ENCODE measurements at places on chromosomes 5 and 9.

DNA sequence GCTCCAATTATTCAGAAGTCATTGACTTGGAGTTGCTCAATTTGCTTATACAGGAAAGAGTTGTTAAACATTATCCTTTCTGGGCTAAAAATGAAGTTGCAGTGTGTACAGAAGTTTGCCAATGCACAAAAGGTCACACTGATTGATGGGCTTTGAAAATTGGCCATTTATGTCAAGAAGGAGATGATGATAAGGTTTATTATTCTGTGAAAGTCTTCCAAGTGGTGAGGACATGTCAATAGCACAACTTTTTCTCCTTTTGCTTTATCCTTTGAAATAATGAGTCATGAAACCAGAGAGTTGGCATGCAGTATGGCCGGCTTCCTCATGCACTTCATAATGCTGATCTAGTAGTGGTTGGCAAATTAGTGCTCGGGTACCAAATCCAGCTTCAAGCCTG is 848.5 kb upstream of the WWC1 start:
- DNase-seq = no peak

DNA sequence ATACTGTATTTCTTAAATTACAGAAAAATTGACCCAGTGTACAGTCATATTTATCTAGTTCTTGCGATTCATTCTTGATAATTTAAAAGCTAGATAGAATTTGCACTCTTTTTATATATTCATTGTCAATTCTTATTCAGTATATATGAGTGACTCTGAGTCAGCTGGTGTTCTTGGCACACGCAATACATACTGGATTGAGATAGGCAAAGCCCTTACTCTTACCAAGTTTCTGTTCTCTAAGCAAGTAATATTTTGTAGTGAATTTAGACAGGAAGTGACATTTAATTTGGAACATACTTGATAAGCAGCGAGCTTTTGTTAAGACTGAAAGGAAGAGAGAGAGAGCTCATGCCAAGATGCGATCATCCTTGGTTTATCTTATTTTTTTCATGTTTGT is 57.7 kb downstream of the GPBP1 start:
- no peak for DNase-seq

GRCh38 chr5:177453852-177454396 is 7.3 kb downstream of the PRR7 start:
- no peak for DNase-seq

DNA sequence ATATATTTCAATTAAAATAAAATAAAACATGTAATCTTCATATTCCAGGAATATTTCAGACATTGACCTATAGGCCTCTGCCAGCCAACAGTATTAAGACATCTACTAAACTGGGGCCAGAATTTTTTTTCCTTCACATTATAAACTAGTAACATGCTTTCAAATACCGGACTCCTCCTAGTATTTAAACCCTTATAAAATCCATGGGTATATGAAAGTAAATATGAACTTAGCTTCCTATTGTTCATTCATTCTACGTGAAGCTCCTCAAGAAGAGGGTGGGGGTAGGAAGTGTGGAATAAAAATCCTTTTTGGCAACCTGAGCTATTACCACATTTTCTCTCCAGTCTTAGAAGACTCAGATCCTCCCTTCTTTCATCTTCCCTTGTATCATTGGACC is 16.4 kb downstream of the SEMA5A start:
- no peak for DNase-seq

DNA sequence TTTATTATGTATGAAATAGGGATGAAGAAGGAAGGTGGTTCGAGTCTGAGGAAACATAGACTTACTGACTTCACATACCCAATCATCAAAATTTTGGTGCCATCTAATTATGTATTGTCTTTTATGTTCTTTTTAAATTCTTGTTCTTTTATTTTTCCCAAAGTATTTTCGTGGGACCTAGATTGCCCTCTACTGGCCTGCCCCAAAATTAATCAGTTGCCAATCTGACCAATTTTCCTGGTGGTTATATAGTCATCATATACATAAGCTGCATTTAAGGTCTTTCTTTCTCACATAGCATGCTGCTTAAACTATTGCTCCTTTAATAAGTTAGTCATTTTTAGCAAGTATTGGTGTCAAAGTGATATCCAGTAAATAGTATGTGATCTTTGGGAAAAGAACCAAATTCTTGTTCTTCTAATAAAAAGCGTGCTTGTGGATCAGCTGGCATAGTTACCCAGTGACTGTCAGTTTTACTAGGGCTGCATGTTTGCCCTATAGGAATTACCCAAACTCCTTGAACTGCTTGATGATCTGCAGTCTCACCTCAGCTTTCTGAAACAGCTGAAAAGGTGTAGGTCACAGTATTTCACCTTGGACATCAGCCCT is 223.5 kb downstream of the SH3GL2 start:
- DNase-seq = peak; percentile 4

- no peak for DNase-seq
Measured at GRCh38 chr9:2387166-2387565, 234.4 kb upstream of the VLDLR start.

- no peak for DNase-seq
Measured at GRCh38 chr9:126463426-126463825, 136.8 kb downstream of the MVB12B start.

- no peak for DNase-seq
Measured at GRCh38 chr5:115487168-115487567, 57.4 kb downstream of the FEM1C start.

GRCh38 chr5:172109749-172110148 is 78.3 kb downstream of the STK10 start:
- no peak for DNase-seq

GRCh38 chr9:8867148-8867547 is 1067.6 kb upstream of the DMAC1 start:
- no peak for DNase-seq

DNA sequence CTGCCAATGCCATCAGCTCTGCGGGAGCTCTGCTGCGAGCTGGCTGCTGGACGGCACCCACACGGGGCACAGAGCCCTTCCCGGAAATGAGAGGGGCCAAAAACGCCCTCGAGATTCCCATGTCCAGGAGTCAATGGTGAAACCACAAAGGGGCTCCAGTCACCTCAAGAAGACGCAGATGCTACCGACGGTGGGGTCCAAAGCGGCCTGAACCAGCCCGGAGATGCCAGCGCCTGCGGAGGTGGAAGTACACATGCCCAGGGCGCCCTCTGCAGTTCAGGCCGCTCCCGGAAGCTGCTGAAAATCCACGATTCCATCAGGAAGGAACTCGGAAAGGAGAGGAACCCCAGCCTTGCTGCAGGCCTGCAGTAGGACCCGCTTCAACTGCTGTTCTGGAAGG is 82.4 kb upstream of the SELENOP start:
- no peak for DNase-seq

DNA sequence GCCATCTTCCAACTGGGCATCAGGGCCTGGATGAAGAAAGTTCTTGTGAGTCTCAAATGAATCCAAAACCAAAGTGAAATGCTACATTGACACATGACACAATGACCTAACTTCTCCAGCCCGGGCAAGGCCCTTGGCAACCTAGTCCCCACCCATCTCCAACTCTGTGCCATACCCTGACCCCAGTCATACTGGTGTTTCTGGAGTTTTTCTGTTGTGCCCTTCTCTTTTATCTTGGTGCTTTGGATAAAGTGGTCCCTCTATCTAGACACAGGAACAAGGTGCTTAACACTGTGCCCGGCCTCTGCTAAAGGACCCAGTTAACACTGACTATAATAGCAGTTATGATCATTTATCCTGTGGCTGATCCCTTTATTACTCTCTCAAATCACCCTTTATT is 149.8 kb downstream of the GRIA1 start:
- DNase-seq = no peak

GRCh38 chr5:157458835-157459234 is 1.2 kb upstream of the NIPAL4 start:
- DNase-seq = no peak

- no peak for DNase-seq
Measured at GRCh38 chr5:67301285-67301903, 104.8 kb upstream of the CD180 start.

DNA sequence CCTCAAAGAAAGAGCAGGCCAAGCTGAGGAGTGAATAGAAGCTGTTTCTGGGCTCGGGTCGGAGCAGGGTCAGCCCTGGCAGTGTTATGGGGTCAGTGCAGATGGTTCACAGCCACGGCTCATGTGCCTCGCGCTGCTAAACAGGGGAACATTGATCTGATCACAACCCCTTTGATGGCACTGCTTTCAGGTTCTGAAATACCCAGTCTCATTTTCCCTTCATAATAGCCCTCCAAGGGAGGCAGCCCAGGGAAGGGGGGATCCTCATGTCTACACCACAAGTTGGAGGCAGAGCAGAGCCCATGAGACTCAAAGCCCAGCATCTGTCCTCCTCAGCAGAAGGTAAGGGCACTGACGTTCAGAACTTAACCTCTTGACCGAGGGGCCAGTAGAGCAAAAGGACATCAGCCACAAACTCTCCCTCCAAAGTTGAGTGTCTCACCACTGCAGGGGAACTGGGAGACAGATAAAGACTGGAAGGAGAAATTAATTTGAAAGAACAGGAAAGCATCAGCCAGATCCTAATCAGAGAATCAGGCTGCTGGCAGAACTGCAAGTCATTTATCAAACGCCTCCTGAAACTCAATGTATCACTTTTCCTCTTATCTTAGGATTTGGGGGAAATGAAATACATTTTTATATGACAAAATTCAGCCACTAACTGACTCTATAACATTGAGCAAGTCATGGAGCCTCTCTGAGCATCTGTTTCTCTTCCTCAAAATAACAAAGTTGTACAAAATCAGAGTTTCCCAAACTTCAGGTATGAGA is 110.6 kb downstream of the SH3TC2 start:
- DNase-seq = no peak

DNA sequence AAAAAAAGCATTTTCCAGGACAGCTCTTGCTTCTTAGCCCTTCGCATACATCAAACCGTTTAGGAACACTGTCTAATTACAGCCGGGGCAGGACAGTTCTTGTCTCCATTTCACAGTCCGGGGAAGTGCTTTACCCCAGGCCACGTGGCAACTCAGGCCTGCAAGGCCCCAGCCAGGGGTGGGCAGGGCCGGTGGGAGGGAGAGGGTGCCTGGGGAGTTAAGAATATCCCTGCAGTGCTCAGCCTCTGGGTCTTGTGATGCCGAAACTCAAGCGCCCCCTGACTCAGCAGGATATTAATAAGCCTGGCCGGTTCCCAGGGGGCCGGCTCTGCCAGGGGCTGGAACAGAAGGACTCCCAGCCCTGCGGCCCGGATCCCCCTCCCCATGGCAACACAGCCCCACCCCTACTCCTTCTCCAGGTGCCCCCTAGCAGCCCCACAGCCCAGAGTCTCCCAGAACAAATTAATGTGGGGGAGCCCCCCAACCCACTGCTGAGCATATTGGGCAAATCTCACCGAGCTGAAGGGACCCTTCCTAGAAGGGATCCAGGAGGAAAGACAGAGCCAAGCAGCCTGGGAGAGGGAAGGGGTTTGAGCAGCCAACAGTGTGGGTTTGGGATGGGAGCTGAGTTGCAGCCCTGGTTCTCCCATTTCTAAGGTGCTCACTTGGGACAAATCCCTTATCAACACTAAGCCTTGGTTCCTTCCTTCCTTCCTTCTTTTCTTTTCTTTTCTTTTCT is 45.3 kb downstream of the PLPP7 start:
- no peak for DNase-seq

GRCh38 chr9:607417-607816 is 234.1 kb upstream of the DMRT1 start:
- DNase-seq = no peak

- no peak for DNase-seq
Measured at GRCh38 chr5:90626493-90626892, 67.9 kb downstream of the ADGRV1 start.

DNA sequence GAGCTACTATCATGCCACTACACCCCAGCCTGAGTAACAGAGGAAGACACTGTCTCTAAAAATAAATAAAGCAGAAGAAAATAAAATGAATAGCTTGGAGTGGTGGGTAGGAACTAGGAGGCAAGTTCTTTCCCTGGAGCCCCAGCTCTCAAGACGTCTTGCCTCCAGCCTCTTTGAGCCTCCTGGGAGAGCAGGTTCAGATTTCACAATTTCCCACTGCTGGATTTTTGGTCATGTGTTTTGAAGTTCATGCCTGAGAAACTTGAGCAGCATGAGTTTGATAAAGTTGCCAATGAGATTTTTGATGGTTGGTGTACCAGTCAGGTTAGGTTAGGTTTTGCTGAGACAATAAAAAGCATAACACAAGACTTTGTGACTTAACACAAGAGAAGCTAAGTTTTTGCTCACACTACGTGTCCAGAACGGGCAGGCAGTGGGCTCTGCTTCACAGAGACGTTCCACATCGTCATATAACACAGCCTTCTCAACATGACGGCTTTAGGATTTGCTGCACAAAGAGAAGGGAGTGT is 4.1 kb upstream of the CCDC69 start:
- DNase-seq = no peak

DNA sequence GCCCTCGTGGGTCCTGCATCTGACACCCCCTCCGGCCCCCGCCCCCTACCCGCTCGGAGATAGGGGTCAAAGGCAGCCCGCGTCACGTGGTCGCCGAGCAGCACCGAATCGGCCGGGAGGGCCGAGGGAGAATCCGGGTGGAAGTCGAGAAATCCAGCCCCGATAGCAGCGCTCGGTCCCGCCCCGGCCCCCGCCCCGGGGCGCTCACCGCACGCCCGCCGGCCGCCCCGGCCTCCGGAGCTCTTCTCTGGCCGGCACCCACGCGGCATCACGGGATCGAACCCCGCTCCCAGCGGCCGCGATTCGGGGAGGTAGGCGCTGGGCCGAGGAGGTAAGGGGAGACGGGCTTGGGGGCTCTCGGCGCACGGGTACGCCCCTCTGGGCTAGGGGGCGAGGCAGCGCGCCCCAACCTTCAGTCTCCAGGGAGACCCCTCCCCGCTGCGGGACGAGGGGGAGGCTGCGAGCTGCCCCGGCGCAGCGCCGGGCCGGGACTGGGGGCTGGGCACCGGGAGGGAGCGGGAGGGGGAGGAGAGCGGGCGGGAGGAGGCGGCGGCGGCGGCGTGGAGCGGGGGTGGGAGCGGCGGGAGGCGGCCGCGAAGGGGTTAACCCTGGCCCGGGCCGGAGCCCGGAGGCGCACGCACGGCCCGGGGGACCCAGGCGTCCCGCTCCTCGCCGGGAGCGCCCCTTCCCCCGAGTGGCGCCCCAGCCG is 22.1 kb upstream of the NDST1 start:
- DNase-seq = no peak

- DNase-seq = no peak
Measured at GRCh38 chr9:109582386-109582785, 84.3 kb upstream of the PTPN3 start.

DNA sequence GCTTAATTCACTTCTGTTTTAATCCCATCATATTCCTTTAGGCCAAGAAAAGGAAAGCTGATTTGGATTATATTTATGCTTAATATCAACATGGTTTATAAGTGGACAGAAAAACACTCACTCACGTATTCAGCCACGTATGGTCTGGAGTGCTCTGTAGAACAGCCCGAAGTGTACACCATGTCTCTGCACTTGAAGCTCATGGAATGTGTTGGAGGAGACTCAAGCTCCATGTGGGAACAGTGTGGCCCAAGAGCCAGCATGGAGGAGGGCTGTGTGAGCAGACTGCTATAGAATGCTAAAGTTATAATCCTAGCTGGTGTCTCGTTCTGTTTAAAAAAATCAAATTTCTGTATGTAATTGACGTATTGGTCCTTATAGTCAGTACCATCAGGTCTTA is 32.9 kb downstream of the OTULINL start:
- DNase-seq = no peak

- DNase-seq = peak; percentile 81
Measured at GRCh38 chr5:81506900-81507588, 113.1 kb upstream of the ACOT12 start.
